Activated CD8-positive, alpha-beta memory T cell treated with anti-CD3 and anti-CD28 coated beads for 48 hours (primary cell): ENCODE measurements at places on chromosomes 3 and 15.

- no peak for DNase-seq
Observed at GRCh38 chr3:156131241-156131640, 10.9 kb downstream of the KCNAB1 start.

DNA sequence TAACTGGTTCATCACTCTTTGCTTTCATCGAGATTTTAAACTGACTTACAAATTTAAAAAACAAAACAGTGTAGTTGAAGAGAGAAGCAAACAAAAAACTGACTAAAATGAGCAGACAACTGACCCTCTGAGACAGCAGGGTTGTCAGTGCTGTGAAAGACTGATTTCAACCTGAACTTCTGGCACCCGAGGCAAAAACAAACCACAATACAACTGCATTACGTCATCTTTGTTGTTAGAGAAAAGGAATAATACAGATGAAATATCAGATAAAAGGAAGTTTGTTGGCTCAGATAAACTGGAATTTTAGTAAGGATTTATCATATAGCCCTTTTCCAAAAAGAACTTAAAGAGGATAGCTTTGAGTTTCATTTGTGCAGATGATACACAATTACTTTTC lies 51.1 kb downstream of the PARP15 start:
- DNase-seq = no peak

DNA sequence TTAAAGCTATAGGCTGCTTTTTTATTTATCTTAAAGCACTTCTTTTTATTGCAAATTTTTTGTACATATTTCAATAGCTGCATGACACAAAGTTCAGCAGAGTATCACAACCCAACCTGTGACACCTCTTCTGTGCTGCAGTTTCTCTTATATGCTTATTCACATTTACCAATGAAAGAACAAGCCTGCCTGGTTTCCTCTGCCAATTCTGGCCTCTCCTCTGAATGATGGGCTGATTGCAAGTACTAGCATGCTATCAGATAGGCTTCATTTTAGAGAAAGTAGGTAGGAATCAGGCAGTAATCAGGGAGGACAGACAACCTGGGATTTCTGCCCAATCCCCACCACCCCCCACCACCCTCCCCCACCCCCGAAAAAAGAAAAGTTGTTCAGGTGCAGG lies 26.6 kb downstream of the ACKR4 start:
- no peak for DNase-seq

- no peak for DNase-seq
Observed at GRCh38 chr3:45677033-45677446, 12.2 kb upstream of the SACM1L start.

DNA sequence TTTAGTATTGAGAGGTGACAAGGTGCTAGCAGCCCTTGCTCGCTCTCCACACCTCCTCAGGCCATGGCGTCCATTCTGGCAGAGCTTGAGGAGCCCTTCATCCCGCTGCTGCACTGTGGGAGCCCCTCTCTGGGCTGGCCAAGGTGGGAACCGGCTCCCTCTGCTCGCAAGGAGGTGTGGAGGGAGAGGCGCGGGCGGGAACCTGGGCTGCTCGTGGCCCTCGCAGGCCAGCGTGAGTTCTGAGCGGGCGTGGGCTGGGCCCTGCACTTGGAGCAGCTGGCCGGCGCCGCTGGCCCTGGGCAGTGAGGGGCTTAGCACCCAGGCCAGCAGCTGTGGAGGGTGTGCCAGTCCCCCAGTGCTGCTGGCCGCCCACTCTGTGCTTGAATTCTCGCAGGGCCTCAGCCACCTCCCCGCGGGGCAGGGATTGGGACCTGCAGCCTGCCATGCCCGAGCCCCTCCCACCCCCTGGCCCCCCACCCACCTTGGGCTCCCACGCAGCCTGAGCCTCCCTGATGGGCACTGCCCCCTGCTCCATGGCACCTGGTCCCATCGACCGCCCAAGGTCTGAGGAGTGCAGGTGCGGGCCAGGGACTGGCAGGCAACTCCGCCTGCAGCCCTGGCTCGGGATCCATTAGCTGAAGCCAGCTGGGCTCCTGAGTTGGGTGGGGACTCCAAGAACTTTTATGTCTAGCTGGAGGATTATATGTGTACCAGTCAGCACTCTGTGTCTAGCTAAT lies 785.2 kb downstream of the DIPK2A start:
- DNase-seq = no peak

DNA sequence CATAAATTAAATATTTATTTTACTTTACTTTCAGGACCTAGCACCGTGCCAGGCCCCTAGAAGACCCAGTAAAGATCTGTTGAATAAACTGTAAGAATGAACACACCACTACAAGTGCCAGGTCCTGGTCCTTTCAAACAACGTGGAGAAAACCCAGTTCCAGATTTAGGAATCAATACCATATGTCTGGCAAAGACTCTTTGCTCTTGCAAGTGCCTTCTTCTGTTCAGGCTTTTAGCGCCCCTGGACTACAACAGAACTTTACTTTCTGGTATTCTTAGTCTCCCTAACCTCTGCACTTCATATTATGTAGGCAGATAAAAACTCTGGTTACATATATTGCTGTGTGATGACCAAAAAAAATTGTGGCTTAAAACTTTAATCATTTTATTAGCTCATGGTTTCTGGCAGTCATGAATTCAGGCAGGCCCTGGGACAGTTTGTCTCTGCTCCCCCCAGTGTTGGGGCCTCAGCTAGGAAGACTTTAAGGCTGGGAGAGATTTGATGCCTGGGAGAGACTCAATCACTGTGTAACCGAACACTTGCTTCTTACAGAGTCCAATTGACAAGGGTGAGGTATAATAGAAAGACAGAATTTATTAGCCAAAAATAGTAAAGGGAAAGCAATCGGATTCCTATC lies 2.9 kb upstream of the PSMA4 start:
- DNase-seq = no peak
